ENCODE measurements at places on chromosomes 4 and X.

DNA sequence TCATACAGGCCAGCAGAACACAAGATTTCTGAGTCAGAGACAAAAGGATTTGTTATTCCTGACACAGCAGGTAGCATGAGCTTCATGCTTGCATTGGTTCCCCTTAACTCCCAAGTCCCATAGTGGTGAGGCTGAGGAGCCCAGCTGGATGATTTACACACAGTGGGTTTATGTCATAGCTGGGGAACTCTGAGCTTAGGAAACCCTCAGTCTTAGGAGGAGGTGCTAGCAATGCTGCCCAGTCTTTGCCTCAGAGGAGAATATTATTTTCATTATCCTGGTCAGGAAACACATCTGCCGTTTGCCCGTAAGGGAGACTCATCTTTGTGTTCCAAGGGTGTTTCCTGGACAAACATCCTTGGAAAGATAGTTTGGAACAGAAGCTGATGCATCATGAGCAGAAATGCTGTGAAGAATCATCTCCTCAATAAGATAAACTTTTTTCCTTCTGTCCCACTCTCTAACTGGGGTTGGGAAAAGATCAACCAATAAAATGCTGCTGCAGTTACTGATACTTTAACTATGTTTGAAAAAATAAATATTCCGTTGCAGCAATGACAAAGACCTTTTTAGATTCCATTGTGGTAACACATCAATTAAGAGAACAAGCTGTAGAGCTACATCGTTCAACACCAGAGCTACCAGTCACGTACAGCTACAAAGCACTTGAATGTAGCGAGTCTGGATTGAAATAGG, 146.8 kb downstream of the DCLK2 start:
- DNase-seq, result no peak

DNA sequence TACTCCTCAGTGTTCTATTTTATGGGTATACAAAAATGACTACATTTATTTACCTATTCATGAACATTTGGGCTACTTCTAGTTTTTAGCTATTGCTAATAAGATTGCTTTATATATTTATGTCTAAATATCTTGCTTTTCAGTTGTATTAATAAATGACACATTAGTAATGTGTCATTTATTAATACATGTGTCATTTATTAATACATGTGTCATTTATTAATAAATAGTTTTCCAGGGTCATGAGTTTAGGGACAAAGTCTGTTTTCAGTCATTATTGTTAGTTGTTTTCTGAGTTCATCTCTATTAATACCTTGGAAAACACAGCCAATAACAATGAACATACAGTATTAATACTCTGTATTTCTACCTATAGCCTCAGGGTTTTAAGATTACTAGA, 1630.7 kb upstream of the IGFBP7 start:
- no peak for DNase-seq

DNA sequence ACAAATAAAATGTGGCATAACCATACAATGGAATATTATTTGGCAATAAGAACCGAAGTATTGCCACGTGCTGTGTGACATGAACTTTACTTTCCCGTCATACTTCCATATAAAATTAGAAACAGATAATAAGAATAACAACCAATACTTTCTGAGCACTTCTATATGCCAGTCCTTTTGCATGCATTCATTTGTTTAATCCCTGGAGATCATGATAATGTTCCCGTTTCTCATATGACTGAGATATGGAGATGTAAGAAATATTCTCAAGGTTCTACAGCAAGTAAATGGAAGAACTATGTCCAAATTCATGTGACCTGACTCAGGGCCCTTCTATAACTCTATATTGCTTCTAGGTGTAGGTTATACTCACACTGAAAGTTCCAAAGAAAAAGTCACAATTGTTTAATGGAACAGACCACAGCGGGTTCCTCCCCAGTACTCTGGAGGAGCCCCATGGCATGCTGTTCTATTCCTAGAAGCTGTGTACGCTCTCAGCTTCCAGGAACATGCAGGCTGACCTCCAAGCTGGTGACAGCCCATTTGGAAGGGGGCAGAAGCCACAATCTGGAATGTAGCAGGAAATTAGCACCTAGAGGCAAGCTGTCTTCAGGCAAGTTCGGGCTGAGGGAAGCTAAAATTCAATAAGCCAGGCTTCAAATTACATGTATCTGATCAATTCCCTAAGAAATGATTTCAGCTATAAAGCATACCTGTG, 31.5 kb downstream of the QDPR start:
- DNase-seq, result no peak

DNA sequence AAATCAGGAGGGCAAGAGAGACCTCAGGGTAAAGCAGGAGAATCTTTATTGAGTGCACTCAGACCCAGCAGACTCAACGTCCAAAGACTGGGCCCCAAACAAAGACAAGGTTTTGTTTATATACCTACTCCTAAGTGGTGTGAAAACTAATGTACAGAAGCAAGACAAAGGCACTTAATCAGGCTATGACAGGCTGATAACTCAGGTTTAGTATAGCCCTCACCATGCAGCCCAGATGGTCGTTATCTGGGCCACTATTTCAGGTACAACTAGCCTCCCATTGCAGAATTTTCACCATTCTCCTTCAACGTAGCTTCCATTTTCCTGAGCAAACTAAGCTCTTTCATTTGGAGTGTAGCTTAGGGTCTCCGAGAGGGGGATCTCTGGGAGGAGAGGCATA, 36.9 kb downstream of the SULT1E1 start:
- no peak for DNase-seq

- no peak for DNase-seq
These were observed 6.5 kb downstream of the DMD start for GRCh38 chrX:33204889-33205288.

GRCh38 chr4:154421618-154422017, 70.0 kb downstream of the DCHS2 start:
- no peak for DNase-seq

DNA sequence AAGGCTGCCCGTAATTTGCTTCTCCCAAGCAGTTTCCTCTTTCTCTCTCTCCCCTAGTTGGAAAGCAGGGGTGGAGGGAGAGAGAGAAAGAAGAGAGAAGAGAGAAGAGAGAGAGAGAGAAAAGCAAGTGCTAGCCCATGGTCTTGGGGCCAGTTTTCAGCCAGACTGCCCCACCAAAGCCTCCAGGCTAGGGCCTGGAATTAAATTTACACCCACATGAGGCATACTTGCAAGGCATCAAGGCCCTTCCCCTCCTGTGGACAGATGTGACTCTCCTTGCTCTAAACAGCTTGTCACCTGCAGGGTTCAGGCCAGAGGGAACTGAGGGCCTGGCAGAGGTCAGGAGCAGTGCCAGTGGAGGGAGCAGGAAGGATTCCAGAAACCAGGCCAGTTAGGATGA, 1.7 kb upstream of the CXCR3 start:
- no peak for DNase-seq

GRCh38 chr4:90306810-90307209, 179.6 kb downstream of the CCSER1 start:
- DNase-seq, result no peak

DNA sequence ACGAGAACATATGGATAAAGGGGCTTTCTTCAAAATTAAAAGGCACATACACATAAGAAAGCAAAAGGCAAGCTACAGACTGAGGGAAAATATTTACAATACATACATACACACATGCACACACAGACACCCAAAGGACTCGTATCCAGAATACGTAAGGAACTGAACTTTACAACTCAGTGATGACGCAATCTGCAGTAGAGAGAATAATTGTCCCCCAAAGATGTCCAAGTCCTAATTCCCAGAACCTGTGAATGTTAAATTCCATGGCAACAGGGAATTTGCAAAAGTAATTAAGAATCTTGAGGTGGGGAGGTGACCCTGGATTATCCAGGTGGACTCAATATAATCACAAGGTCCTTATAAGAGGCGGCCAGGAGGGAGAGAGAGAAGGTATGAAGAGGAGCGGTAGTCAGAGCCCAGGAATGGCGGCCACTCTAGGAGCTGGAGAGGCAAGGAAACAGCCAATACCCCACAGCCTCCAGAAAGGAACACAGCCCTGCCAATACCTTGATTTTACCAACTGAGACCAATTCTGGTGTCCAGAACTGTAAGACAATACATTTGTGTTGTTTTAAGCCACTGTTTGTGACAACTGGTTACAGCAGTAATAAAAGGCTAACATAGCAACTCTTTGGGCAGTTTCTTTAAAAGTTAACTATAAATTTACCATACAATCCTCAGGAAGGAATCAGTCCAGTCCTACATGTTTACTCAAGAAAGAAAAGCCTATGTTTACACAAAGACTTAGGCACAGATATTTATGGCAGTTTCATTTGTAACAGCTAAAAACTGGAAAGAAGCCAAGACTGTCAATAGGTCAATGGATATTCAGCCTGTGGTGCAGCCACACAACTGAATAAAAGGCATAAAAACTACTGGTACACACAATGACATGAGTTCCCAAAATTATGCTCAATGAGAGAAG, 27.3 kb upstream of the STS start:
- DNase-seq, result no peak

GRCh38 chr4:65653740-65654361, 16.4 kb downstream of the EPHA5 start:
- no peak for DNase-seq

- no peak for DNase-seq
These were observed 148.4 kb downstream of the ANKRD50 start for GRCh38 chr4:124564121-124564520.

- DNase-seq, result no peak
These were observed 705.9 kb downstream of the FSTL5 start for GRCh38 chr4:161457906-161458305.

DNA sequence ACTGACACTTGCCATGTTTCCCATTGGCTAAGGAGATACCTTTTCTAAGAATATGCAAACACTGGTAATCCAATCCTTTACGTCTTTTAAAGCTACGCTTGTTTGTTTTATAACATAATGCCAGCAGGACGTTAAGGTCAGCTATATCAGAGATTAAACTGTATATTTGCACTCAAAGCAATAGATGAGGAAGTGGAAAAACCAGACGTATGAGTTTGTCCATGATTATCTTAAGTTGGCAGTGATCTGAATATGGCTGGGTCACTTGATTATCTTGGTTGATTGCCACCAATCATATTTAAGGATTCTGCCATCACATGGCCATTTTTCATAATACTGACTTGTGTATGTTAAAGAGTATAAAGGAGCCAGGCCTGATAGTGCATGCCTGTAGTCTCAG, 19.4 kb downstream of the TMSB4X start:
- no peak for DNase-seq

DNA sequence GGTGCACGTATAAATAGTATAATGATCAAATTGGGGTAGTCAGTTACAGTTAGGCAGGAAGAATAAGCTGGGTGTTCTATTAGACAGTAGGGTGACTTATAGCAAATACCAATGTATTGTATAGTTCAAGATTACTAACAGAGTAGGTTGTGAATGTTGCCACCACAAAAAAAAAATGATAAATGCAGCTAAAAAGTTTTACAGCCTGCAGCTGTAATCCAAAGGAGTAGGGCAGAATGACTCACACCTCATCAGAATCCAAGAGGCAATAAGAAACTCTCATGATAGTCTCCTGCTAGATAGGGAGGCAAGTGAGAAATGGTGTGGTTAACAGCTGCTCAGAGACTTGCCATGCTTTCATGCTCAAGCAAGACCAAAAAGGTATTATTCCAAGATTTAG, 19.6 kb upstream of the TCEAL4 start:
- no peak for DNase-seq

- no peak for DNase-seq
These were observed 1.9 kb upstream of the TMSB4X start for GRCh38 chrX:12972878-12973560.

- peak; percentile 19 for DNase-seq
These were observed 80.2 kb upstream of the CBLL2 start for GRCh38 chrX:22192419-22193060.

DNA sequence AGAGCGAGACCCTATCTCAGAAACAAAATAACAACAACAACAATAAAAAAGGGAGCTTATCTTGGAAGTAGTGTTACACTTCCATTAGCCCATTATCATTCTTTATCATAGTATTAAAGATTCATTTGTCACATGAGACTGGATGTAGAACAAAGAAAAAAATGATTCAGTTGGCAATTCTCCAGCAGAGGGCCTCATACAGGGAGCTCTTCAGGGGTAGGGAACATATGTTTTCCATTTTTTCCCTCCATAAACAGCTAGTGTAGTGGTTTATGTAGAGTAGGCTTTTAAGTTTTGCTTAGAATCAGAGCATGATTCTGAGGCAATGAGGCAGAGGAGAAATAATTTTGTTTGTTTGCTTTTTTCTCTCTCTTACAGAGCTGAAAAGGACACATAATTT, 5.8 kb downstream of the CPE start:
- no peak for DNase-seq

GRCh38 chrX:71103110-71103983, 3.2 kb downstream of the CXorf65 start:
- DNase-seq, result peak; percentile 44

- DNase-seq, result no peak
These were observed 1280.8 kb downstream of the PCDH7 start for GRCh38 chr4:32000846-32001488.

DNA sequence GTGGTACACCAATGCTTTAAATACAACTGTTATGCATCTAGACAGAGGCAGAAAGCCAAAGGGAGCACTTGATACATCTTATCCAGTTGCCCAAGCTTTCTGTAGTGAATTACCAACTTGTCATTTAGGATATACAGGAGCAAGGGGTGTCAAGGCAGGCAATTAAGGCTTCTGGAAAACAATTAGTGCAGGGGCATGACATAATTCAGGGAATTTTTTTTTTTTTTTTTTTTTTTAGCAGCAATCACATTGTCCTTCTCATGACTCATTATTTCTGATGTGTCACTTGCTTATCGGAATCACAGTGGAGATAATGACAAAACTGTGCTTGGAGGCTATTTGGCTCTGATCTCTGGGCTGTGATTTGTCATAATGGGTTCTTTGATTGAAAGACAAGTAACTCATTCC, 259.5 kb downstream of the ARHGAP24 start:
- DNase-seq, result no peak

DNA sequence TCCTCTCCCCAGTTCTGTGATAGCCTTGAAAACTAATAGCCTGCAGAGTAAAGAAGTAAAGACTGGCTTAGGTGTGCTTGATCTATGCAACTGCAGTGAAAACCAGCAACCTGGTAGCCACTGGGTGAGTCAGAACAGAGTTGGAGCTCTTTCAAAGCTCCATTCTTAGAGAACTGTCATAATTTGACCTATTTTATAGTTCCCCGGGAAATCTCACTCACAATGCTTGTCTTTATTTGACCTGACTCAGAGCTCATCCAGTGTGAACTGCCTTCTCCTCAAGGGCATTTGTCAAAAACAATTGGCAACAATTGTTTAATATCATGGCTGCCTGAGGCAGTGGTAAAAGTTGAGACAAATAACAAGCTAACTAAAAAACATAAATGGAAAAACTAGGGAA, 213.0 kb upstream of the NHS start:
- DNase-seq, result no peak

DNA sequence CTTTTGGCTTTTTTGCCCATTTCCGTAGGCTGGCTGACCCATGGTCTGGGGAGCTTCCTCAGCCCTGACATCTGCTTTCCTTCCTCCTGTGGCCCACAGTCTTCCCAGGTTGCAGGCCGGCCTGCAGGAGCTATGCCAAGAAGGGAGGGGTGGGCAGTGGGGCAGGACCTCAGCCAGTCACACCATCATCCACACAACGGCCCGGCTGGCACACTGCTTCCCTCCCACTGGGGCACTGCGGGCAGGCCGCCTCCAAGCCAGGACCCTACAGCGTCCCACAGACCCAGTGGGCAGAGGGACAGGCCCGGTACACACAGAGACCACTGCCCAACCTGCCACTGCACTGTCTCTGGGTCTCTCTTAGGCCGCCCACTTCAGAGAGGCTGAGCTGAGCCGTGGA, 38.0 kb downstream of the CTBP1 start:
- DNase-seq, result no peak

All from activated gamma-delta T cell treated with anti-CD3 and anti-CD28 coated beads, Interleukin-2, amount 50 U/mL, for 16 hours (primary cell).